ENCODE measurements at places on chromosomes 3 and 15.

DNA sequence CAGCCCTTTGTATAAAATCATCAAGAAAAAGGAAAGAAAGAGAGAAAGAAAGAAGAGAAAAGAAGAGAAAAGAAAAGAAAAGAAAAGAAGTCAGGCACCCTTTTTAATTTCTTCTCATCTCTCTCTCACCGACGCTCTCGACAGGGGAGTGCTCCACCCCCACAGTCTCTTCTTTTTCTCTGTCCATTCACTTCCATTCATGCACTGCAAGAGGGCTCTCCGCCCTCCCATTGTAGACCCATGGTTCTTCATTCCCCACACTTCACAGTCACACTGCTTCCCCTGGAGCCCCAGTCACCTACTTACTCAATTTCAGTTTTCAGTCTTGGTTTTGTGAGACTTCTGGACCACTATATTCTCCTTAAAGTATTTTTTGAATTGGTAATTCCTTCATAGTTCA lies 254.7 kb downstream of the SOX2 start:
- H3K27ac ChIP-seq: no peak overlapping the region
- H3K27me3 ChIP-seq: no peaks in the 10 kb centered on the region
- H3K36me3 ChIP-seq: no peaks in the 10 kb centered on the region
- DNase-seq: no peak

- H3K4me1 ChIP-seq: peaks cover 1% of the 10 kb centered on the region
- no peak overlapping the region for H3K4me3 ChIP-seq
- H3K36me3 ChIP-seq: peaks cover 2% of the 10 kb centered on the region
- no peak for DNase-seq
- H3K27ac ChIP-seq: no peak overlapping the region
Measured at GRCh38 chr3:195601382-195601781, 17.6 kb upstream of the APOD start.

GRCh38 chr3:27326629-27327545 lies 42.3 kb downstream of the NEK10 start:
- no peak for DNase-seq
- H3K4me3 ChIP-seq: no peak overlapping the region
- no peaks in the 10 kb centered on the region for H3K36me3 ChIP-seq
- no peaks in the 10 kb centered on the region for H3K27me3 ChIP-seq
- no peak overlapping the region for H3K27ac ChIP-seq
- no peaks in the 10 kb centered on the region for H3K4me1 ChIP-seq

GRCh38 chr3:172688588-172688987 lies 22.3 kb downstream of the NCEH1 start:
- peaks cover 20% of the 10 kb centered on the region for H3K4me1 ChIP-seq
- no peak overlapping the region for H3K27ac ChIP-seq
- H3K36me3 ChIP-seq: peaks cover 3% of the 10 kb centered on the region

- no peak for DNase-seq
- H3K27ac ChIP-seq: no peak overlapping the region
- H3K27me3 ChIP-seq: peaks cover 17% of the 10 kb centered on the region
- H3K4me1 ChIP-seq: no peaks in the 10 kb centered on the region
- H3K4me3 ChIP-seq: no peak overlapping the region
Measured at GRCh38 chr15:33116198-33116597, 78.3 kb downstream of the FMN1 start.

GRCh38 chr15:54119051-54119450 lies 140.8 kb downstream of the UNC13C start:
- H3K4me1 ChIP-seq: no peaks in the 10 kb centered on the region
- no peak for DNase-seq

DNA sequence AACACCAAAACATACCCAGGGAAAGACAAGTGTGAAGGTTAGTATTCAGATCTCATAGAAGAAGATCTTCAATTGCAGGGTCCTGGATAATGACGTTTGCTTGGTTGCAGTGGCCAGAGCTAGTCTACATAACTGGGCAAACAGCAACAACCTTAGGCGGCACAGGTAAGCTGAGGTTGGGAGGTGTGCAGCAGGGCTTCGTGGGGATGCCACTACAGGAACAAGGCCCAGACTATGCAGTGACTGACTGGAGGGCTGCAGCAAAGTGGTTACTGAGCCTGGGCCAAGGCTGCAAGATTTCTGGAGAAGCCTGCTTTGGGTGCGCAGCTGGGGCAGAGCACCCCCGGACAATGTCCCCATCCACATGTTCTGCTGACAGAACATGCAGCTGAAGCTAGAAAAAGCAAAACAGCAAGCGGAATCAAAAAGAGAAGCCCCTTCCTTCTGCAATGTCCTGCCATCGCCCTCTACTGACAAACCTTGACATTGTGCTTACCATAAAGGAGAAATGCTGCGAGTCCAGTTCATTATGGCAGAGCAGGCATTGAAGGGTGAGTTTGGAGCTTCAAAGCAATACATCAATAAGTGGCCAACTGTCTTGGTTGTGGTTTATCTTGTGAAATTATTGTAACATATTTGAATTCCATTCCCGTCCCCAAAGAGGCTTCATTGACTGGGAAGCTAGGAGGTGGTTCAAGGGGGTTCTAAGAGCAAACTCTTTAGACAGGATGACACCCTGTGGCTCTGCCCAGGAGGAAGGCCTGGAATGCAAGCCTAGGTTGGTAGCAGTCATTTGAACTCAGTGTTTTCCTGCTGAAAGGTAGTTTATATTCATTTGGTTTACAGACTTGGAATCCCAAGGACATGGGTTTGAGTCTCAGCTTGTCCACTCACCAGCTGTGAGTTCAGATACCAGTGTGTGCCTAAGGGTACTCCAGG lies 217.0 kb downstream of the PDCD6IP start:
- peaks cover 15% of the 10 kb centered on the region for H3K4me1 ChIP-seq
- H3K36me3 ChIP-seq: no peaks in the 10 kb centered on the region
- H3K27me3 ChIP-seq: no peaks in the 10 kb centered on the region

Measured in activated CD4-positive, alpha-beta T cell treated with anti-CD3 and anti-CD28 coated beads, Interleukin-2, amount 10 ng/mL, durations not matched to agents 24 days and 14 days (primary cell).